Immature natural killer cell (primary cell): ENCODE measurements at places on chromosomes 4 and X. TPM values are rescaled to one million over a fixed set of nuclear protein-coding genes. Genes with fewer than 3 reads are reported as not detected.

Gene ANTXR2
- polyA plus RNA-seq = 10.0 TPM

Gene GAGE2A
- not detected for polyA plus RNA-seq

Gene ETDC
- not detected for polyA plus RNA-seq

Gene CFAP299
- polyA plus RNA-seq = not detected

Gene SPP1
- not detected for polyA plus RNA-seq

Gene NSG1
- 2.5 TPM for polyA plus RNA-seq

Gene PFKFB1
- 0.28 TPM for polyA plus RNA-seq

Gene CXCL10
- polyA plus RNA-seq = not detected

Gene VEGFC
- not detected for polyA plus RNA-seq

Gene EREG
- not detected for polyA plus RNA-seq

Gene ATP2B3
- not detected for polyA plus RNA-seq

Gene MAGEA4
- not detected for polyA plus RNA-seq

Gene RELL1
- 4.3 TPM for polyA plus RNA-seq

Gene CACNA1F
- not detected for polyA plus RNA-seq

Gene FGFBP2
- 1,886 TPM for polyA plus RNA-seq

Gene MAMLD1
- polyA plus RNA-seq = not detected

Gene HPSE
- 1.3 TPM for polyA plus RNA-seq

Gene SPANXA2
- polyA plus RNA-seq = not detected

Gene DUX4
- not detected for polyA plus RNA-seq

Gene SPATA4
- polyA plus RNA-seq = not detected

Gene RBBP7
- 199 TPM for polyA plus RNA-seq

Gene DCAF12L2
- not detected for polyA plus RNA-seq

Gene NEIL3
- not detected for polyA plus RNA-seq
